H7 (cell line): ENCODE measurements at places on chromosomes 1 and 21. TPM values are rescaled to one million over a fixed set of nuclear protein-coding genes. Genes with fewer than 3 reads are reported as not detected.

USP21 gene
- total RNA-seq: 10.7 and 12.0 TPM in 2 replicates

GPR25 gene
- total RNA-seq: not detected in 2 replicates

GRCh38 chr1:50707824-50708223 lies 252.2 kb downstream of the FAF1 start:
- no peak for DNase-seq

- DNase-seq: no peak
These were observed 84.4 kb upstream of the RAB4A start for GRCh38 chr1:229186373-229187056.

GBP1 gene
- not detected in 2 replicates for total RNA-seq

DNA sequence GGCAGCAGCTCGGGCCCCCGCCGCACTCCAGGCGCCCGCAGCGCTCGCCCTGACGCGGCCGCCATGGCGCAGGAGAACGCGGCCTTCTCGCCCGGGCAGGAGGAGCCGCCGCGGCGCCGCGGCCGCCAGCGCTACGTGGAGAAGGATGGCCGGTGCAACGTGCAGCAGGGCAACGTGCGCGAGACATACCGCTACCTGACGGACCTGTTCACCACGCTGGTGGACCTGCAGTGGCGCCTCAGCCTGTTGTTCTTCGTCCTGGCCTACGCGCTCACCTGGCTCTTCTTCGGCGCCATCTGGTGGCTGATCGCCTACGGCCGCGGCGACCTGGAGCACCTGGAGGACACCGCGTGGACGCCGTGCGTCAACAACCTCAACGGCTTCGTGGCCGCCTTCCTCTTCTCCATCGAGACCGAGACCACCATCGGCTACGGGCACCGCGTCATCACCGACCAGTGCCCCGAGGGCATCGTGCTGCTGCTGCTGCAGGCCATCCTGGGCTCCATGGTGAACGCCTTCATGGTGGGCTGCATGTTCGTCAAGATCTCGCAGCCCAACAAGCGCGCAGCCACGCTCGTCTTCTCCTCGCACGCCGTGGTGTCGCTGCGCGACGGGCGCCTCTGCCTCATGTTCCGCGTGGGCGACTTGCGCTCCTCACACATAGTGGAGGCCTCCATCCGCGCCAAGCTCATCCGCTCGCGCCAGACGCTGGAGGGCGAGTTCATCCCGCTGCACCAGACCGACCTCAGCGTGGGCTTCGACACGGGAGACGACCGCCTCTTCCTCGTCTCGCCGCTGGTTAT lies 2.8 kb downstream of the KCNJ9 start:
- DNase-seq: peak; percentile 96

DNA sequence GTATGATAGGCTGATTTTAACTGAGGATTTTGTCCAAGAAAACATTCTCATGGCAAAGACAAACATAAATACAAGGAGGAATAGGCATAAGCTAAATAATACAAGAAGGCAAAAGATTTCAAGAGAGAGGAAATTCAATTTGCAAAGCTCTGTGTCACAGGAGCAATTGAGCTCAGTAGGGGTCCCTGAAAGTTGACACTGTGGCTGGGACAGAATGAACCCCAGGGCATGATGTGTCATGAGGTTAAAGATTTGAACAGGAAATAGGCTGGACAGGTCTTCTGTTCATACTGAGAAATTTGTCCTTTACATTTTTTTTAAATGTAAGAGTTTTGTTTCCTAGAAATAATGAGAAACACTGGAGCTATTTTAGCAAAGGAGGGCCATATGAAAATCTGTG lies 555.4 kb upstream of the NEGR1 start:
- no peak for DNase-seq

- no peak for DNase-seq
These were observed 44.4 kb downstream of the GNG12 start for GRCh38 chr1:67788904-67789303.

PRAMEF18 gene
- not detected in 2 replicates for total RNA-seq

GRCh38 chr1:173190101-173190936 lies 16.8 kb downstream of the TNFSF4 start:
- no peak for DNase-seq

IL22RA1 gene
- 0.10 TPM in 1 of 2 replicates, not detected in the other for total RNA-seq

DNA sequence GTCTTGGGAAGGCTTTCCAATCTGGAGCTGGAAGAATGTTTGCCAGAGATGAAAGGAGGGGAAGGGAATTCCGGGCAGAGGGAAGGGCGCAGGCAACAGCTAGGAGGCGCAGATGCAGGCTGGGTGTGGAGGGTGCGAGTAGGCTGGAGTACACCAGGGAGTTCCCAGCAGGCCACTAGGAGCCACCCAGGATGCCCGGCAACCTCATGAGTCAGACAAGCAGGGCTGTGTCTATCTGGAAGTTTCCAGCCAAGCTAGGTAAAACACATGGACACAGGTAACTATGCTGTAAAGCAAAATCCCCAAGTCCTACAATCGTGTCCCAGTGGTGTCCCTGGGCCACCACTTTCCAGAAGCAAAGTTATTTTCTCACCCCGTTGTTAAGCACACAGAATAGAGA lies 990 bp upstream of the NBL1 start:
- DNase-seq: peak; percentile 56

DNA sequence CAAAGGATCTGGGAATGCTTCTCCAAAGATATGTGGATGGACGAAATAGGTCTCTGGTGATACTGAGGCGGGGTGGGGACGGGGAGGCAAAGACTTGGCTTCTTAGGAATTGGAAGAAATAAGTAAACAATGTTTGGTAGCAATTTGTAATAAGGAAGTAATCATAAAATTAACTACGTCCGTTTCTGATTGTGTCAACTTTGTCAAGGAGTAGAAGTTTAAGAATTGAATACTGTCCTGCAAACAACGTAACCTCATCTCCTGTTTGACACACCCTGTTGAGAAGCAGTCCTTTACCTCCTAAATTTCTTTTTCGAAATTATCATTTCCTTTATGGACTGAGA lies 471 bp downstream of the POLR3C start:
- peak; percentile 22 for DNase-seq

GNG4 gene
- 31.6 and 39.0 TPM in 2 replicates for total RNA-seq

DNA sequence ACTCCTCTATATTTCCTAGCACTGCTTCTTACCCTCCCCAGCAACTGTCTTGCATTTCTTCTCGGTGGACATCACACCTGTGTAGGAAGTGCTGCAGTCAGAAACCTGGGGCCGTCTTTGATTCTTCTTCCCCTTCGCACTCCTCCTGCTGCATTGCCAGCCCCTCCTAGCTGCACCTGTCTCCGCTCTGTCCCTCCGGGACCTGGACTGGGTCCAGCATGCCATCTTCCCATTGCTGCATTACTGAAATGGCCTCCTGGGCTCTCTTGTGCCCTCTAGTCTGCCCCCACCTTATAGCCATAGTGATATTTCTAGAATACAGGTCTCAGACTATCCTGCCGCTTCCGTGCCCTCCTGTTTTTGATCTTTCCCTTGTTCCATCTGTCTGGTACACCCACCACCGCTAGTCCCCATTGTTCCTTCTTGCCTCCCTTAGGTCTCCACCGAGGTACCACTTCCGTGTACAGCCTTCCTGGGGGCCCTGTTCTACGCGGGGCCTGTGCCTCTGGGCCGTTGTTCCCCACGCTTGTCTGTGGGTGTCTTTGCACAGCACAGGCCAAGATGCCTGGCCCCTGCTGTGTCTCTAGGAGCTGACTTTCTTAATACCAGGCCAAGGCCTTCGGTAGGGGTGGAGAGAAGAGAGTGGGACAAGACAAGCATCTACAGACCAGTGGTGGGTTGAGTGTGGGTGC lies 107.6 kb downstream of the GALNT2 start:
- DNase-seq: no peak

MIXL1 gene
- total RNA-seq: 27.5 and 61.1 TPM in 2 replicates

GRCh38 chr1:180235502-180236239 lies 5.6 kb downstream of the LHX4 start:
- DNase-seq: peak; percentile 73

DNA sequence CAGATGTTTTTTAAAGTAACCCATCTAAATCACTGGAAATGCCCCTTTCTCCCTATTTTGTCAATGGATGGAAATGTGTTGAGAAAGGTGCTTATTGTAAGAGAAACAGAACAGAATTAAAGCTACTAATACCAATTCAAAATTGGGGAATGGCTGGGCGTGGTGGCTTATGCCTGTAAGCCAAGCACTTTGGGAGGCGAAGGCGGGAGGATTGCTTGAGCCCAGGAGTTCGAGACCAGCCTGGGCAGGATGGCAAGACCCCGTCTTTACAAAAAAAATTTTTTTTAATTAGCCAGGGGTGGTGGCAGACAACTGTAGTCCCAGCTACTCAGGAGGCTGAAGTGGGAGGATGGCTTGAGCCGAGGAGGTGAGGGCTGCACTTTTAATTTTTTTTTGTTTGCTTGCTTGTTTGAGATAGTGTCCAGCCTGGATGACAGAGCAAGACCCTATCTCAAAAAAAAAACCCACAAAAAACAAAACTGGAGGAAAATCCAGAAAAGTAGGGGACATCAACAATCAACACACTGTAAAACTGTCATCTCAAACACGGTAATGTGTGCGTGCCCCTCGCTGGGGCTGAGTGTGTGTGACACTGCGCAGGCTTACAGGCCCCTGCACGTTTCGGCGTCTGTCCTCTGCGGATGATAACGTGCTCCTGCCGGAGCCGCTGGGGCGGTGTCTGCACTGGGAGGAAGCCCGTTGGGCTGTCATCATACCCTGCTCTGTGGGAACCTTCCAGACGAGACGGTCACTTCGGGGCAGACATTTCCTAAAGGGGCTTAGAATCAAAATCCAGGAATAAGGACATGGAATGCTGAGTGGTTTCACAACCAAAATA lies 11.6 kb upstream of the POFUT2 start:
- DNase-seq: no peak

- DNase-seq: no peak
These were observed 651.6 kb upstream of the ADGRL4 start for GRCh38 chr1:79657951-79658658.

INTS7 gene
- 19.5 and 21.5 TPM in 2 replicates for total RNA-seq

- DNase-seq: no peak
These were observed 30.6 kb downstream of the DPT start for GRCh38 chr1:168698453-168698852.

DNA sequence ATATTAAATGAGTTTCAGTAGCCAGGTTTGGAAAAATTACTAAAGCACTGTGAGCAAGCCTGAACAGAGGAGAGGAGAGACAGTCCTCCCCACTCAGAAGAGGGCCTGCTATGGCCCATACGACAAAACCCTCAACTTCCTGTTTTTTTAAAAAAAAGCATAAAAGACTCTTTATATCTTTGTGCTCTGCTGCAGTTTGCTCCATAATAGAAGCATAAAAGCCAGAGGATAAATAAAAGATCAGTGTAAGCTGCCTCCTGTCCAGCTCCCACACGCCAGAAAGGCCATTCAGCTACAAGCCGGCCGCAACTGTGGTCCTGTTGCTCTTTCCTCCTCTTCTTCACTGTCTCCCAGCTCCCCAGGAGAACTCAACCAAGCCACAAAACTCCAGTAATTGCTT lies 37.8 kb downstream of the NID1 start:
- no peak for DNase-seq

TAS1R1 gene
- total RNA-seq: 0.10 and 0.15 TPM in 2 replicates

DNA sequence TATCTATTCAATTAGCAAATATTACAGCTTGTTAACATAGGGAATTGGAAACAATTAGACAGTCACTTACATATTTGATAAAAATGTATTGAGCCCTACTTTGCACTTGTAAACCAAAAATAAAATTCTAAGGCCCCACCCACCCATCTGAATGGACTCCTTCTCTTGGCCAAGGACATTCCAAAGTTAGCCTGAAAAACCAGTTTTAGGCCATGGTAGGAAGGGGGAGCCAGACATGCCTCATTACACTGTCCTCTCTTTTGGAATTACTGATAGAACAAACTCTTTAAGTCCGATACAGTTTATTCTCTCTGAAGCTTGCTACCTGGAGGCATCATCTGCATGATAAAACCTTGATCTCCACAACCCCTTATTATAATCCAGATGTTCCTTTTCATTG lies 28.0 kb upstream of the TSPAN2 start:
- no peak for DNase-seq
